Activated CD4-positive, alpha-beta T cell treated with anti-CD3 and anti-CD28 coated beads, Interleukin-2, amount 50 U/mL, for 16 hours (primary cell): ENCODE measurements at places on chromosomes 6 and 20.

DNA sequence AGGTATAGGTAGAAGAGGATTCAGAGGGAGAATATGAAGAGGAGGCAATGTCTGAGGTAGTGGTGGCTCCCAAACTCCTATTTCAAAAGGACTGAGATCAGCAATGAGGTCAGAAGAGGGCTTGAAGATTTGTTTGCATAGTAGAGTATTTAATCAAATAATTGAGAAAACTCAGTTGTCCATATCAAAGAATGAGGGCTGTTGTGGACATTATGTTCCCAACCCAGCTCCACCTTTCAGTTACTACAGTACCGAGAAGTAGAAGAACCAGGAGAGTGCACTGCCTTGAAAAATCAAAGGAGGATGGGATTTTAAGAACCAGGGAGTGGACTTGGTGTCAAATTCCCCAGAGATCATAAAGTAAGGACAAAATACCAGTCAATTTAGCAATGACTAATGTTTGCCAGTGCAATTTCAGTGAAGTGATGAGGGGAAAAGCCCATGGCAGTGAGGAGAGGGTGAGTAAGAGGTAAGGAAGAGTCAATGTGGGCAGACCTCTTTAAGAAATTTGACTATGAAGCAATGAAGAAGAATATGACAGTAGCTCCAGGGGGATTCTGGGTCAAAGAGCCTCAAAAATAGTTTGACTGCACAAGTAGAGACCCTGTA lies 382.4 kb downstream of the PKHD1 start:
- no peak for DNase-seq

GRCh38 chr20:25318471-25319240 lies 70.8 kb downstream of the PYGB start:
- DNase-seq, result no peak

DNA sequence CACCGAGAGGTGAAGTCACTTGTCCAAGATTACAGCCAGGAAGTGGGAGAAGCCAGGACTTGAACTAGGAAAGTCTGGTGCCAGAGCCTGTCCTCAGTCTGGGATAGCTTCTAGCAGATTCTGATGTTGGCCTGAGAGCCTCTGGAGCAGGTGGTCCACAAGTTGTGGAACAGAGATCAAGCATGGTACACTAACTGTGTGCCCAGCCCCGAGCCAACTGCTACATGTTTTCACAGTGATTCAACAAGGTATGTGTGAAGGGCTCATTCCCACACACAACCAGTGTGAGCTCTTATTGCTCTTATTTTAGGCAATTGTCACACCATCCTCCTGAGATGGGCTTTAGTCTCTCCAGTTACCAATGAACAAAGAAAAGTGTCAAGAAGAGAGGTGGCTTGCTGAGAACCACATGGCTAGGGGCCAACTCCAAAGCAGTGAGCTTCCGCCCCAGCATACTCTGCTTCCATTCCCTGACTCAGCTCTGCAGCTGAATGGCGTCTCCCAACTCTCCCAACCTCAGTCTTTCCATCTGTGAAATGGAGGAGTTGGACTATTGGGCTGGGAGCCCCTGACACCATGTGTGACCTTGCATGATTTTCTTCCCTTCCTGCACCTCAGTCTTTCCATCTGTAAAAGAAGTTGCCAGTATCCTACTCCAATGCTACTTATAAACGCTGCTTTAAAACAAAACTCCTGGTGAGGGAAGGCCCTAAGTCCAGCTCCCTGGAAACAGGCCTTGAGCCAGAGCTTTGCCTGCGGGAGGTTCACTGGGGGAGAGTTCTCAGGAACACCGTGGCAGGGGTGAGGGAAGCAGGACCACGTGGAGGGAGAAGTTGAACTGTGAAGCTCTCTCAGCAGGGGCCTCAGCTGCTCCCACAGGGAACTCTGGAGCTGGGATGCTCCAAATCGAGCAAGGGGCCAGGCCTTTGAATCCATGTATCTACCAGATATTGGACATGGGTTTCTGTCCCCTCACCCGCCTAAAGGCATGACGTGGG lies 40.9 kb downstream of the CDH22 start:
- DNase-seq, result no peak

GRCh38 chr20:46607849-46608497 lies 43.3 kb downstream of the SLC13A3 start:
- no peak for DNase-seq

DNA sequence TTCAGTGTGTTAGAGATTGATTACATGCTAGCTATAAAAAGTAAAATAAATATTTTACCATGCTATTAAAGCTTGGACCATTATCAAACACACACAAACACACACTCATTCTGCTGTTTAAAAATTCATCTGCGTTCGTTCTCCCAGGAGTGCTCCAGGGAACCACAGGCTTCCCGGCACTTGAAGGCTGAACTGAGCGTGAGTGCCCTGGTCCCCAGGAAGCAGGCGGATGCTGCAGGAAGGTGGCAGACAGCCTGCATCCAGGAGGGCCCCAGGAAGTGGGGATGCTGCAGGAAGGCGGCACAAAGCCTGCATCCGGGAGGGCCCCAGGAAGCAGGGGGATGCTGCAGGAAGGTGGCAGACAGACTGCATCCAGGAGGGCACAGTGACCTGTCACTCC lies 147.2 kb upstream of the SNX9 start:
- no peak for DNase-seq

- DNase-seq, result no peak
Measured at GRCh38 chr6:161301338-161301737, 27.5 kb upstream of the AGPAT4 start.

GRCh38 chr20:15071085-15071808 lies 733.8 kb upstream of the FLRT3 start:
- DNase-seq, result no peak

GRCh38 chr6:7152462-7152861 lies 44.7 kb downstream of the RREB1 start:
- DNase-seq, result no peak

DNA sequence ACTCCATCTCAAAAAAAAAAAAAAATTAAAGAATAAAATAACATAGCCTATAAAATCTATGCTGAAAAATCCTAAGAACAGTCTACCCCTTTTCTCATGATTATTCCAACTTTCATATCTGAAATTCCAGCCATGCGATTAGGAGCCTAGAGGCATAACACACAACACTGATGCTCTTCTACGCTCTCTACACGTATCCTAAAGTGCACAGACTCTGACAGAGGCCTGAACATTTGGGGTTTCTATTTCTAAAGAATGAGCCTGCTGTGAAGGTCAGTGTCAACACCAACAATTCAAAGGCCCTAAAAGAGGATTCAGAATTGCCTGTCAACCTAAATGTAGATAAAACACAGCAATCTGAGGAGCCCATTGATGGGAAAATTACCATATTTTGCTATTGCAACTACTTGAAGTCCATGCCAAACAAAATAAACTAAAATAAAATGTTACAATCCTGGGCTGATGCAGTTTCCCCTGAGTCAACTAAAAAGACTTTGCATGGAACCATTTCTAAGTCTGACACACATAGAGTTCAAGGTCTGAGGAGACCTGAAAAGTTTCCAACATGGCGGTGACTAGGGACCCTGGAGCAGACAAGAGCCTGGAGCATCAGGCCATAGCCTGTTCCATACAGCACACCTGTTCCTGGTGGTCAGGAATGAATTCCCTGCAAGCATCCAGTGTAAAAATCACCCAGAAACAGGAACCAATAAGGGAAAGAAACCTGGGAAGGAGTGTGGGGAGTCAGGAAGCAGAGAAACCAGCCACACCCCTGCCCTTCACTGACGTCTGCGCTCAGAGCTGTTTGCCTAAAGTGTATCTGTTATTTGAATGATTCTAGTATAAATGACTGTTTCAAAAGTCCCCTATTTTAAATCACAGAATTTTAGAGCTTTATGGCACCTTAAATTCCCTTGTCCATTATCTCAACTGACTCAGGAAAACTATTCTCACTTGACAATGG lies 11.8 kb downstream of the NINL start:
- no peak for DNase-seq

DNA sequence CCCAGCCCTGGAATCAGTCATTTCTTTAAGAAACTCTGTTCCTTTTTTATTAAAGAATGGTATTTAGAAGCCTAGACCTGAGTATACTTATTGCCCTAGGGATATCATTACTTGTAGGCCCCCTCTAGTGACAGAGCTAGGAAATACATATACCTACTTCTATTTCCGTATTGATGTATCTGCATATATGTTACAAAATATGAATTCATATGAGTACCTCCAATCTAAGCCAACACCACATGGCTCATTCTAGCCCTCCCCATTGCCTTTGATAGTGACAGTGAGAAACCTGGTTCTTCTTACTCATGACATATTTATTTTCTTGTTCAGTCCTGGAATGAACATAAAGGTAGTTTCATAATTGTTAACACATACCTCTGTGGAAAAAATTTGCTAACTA lies 137.2 kb downstream of the FARS2 start:
- DNase-seq, result peak; percentile 81

GRCh38 chr6:74343804-74344203 lies 647.8 kb downstream of the CD109 start:
- DNase-seq, result no peak

DNA sequence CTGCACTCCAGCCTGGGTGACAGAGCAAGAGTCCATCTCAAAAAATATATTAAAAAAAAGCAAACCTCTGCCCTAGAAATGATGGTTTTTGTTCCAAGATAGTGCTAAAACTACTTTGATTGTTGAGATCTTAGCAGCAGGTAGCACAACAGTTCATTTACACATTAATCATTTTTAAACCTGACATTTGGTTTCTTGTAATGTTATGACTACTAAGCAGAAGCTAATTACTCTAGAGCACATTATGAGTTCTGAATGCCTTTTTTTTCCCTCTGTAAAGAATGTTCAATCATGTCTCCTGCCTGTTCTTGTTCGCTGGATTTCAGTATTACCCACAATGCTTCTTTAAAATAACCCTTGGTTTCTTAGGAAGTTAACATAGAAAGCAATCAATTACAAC lies 24.7 kb upstream of the PHF3 start:
- DNase-seq, result no peak

GRCh38 chr6:108837236-108837971 lies 10.8 kb upstream of the ARMC2 start:
- peak; percentile 45 for DNase-seq

- no peak for DNase-seq
Measured at GRCh38 chr20:57342829-57343228, 8.2 kb upstream of the RAE1 start.

- no peak for DNase-seq
Measured at GRCh38 chr6:33721508-33721907, 10.0 kb upstream of the UQCC2 start.

GRCh38 chr6:71197267-71197666 lies 91.3 kb upstream of the OGFRL1 start:
- DNase-seq, result no peak

GRCh38 chr6:49782293-49782692 lies 4.8 kb downstream of the PGK2 start:
- no peak for DNase-seq

- DNase-seq, result peak; percentile 88
Measured at GRCh38 chr20:32484958-32485769, 100.0 kb downstream of the NOL4L start.

GRCh38 chr20:10540636-10541493 lies 105.8 kb downstream of the SLX4IP start:
- DNase-seq, result no peak

DNA sequence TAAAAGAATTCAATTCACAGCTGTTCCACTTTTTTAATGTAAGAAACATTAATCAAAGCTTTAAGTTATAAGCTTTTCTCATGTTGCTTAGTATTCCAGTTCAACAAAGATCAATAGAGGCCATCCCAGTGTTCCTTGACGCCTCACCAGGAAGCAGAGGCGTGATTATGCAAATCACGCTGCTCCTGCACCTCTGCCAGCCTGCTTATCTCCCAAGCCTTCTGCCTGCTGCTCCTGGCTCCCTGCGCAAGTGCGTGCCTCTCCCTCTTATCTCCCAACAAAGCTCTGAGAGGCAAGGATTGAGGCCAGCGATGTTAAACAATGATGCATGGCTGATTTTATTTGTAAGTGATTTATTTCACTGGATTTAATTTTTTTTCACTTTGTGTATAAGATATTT lies 42.8 kb downstream of the INSM1 start:
- no peak for DNase-seq

GRCh38 chr6:108895571-108895970 lies 47.3 kb downstream of the ARMC2 start:
- DNase-seq, result peak; percentile 31

DNA sequence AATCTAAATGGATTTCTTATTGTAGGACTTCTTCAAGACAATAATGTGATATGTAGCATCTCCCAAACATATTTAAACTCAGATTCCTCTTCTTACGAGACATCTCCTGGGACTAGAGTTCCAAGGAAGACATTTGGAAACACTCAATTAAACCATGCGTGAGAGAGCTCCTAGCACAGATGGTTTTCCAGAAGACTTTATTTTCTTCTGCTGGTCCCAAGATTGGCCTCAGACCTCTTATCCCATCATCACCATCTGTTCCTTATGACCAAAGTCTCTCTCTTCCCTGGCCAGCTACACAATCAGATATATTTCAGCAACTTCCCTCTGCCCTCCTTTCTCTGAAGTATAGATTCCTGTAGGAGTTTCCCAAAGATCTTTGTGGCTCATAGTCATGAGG lies 93.2 kb upstream of the JARID2 start:
- DNase-seq, result no peak

DNA sequence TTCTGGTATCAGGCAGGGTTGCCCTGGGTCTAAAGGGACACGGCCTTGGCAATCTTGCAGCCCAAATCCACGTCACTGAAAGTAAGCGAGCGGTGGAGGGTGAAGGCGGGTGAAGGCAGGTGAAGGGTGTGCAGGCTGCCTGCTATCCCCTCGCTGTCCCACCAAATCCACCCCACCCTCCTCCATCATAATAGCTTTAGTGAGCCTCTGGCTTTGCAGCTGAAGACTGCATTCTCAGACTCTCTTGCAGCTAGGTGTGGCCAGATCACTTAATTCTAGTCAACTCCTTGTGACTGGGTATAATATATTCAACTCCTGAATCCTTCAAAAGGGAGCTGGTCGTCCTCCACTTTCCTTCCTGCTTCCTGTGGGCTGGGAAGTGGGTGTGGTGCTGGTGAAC lies 126.7 kb upstream of the TRAF3IP2 start:
- no peak for DNase-seq

DNA sequence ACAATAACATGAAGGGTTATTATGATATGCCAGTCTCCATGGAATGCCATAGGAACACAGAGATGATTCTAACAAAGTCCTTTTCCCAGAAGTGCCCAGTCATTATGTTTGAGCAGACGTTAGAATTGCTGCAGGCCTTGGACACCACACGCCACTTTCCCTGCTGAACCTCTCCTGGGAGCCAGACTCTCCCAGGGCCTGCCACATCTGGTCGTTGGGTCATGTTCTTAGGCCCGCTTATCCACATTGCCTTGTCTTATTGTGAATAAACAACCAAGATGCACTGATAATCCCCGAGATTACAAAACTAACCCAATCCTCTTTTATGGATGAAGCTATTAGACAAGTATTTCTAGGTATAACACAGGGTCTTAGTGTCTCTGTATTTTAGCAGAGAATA lies 276.5 kb upstream of the CITED2 start:
- DNase-seq, result no peak

DNA sequence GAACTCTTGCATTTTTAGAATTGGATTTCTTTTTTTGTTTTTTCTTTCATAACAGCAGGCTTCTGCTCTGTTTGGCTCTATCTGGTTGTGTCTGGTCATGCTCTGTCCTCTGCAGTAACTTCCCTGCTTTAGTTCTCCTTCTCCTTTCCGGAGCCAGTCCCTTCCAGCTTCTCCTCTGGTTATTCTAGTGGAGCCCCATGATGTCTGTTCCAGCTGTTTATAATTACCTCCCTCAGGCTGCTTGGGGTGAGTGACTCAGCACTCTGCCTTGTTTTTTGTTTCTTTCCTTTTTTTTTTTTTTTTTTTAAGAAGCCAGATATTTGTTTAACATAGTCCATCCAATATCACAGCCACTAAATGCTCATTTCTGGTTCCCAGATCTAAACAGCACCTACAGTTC lies 409.6 kb downstream of the MAFB start:
- no peak for DNase-seq
